Caudate nucleus (tissue), 63 donors: ENCODE measurements at places on chromosomes 5 and 9.

DNA sequence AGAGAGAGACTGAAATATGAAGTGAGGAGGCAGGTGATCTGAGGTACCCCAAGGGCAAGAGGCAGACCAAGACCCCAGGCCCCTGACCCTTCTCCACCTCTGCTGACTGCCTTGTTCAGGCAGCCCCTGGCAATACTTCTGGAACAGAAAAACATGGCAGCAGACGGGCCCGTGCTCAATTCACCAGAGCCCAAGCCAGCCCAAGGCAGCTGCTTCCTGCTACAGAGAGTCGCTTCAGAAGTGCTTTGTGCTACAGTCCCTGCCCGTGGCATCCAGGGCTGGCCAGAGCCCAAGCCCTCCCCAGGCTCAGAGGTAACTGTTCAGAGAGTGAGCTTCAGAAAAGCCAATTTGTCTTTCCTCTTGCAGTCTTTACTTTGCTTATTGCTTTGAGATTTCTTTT lies 151.4 kb upstream of the FSTL4 start:
- no peak for DNase-seq

- DNase-seq = no peak
Observed at GRCh38 chr5:146218168-146218567, 14.8 kb downstream of the RBM27 start.

DNA sequence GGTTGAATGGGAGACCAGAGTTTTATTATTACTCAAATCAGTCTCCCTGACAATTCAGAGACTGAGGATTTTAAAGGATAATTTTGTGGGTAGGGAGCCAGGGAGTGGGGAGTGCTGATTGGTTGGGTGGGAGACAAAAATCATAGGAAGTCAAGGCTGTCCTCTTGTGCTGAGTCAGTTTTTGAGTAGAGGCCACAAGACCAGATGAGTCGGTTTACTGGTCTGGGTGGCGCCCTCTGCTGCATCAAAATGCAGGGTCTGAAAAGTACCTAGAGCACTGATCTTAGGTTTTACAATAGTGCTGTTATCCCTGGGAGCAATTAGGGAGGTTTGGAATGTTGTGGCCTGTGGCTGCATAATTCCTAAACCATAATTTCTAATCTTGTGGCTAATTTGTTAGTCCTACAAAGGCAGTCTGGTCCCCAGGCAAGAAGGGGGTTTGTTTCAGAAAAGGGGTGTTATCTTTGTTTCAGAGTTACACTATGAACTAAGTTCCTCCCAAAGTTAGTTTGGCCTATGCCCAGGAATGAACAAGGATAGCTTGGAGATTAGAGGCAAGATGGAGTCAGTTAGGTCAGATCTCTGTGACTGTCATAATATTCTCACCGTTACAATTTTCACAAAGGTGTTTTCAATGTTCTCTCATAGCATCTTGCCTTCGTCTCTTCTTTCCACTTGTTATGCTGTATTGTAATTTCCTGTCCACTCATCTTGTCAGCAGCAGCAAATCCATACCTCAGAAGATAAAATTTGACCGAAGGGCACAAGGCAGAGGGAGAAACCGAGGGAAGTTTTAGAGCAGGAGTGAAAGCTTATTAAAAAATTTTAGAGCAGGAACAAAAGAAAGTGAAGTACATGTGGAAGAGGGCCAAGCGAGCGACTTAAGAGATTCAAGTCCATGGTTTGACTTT lies 59.2 kb upstream of the CLINT1 start:
- no peak for DNase-seq

DNA sequence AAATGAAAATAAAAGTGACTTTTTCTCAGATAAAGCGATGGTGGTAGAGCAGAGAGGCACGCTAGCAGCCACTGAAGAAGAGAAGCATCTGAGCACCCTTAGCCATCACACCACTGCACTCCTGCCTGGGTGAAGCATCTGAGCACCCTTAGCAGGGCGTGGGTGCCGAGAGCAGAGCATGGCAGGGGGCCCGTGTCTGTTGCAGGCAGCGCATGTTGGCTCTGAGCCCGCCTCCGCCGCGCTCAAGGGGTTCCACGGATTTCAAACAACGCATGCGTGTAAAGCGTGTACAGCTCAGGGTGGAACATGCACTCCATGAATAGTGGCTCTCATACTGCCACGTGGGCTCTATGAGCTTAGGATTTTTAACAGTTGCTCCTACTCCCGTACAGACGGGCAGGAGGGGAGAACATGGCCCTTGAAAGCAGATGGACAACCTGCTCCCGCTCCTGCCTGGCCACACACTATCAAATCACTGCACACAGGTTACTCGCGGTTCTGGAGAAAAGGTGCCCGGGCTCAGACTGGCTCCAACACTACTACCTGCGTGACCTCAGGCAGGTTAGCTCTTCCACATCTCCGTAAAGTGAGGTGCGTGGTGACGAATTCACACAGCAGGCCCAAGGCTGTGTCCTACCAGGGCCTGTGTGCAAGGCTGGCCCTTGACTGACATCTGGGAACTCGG lies 12.1 kb downstream of the LRRC14B start:
- DNase-seq = no peak

DNA sequence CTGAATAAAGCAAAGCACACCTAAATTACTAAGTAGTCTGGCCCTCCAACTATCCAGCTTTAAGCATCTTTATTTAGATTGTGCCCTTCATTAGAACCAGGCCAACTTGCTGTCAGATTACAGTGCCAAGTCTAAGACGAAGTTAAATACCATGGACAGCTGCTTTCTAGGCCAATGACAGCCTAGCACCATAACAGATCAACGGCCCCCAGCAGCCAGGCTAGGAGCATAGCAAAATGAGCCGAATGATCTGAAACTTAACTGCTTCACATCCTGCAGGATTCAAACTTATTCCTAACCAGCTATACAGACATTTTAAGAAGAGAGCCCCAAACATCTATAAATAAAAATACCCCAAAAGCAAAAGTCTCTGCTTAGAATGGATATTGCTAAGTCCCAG lies 6.8 kb downstream of the SLC24A2 start:
- DNase-seq = no peak

DNA sequence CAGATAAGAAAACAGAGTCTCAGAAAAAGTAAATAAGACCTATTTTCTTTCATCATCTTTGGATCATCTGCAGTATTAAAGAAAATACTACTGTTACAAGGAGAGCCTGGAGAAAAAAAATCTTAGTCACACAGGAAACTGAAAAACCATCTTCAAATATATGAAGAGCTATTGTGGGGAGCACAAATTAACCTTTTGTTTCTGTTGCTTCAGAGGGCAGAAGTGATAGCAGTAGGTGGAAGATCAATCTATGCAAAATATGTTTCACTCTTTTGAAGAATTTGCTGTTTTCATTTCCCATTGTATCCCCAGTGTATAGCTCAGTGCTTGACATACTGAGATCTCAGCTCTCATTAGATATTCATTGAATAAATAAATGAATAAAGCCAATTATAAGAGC lies 13.1 kb upstream of the CEMIP2 start:
- DNase-seq = no peak

GRCh38 chr9:36940881-36941280 lies 93.2 kb downstream of the PAX5 start:
- DNase-seq = no peak

- DNase-seq = no peak
Observed at GRCh38 chr9:115340314-115340713, 222.4 kb upstream of the TNC start.

DNA sequence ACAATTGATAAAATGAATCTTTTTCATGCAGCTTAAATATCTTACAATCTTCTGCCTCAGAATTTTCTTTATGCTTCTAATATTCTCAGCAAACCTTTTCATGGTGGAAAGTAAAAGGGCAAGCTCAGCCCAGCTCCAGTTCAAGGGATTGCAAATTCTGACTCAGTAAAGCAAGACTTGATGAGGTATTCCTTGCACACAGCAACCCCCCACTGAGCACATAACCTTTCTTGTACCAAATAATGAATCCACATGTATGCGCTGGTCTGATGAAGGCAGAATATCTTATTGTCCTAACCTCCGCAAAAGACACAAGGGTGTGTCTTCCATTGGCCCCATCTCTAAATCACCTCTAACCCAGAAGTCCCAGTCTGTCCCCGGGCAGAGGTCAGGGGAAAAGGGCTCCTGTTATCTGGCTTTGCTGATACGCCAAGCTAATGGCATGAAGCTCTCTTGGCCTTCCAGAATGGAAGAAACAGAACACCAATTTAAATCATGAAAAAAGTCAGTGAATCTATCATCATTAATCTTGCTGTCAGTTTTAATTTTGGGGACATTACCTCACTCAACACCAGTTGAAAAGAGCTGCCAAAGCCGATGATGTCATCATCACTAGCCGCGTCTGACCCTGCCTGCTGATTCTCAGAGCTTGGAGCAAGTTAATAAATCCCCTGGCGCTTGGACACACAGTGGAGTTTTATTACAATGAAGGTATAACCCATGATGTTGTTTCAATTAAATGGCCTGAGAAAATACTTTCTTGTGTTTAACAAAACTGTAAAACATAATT lies 592.5 kb upstream of the CLINT1 start:
- no peak for DNase-seq
